ENCODE measurements at places on chromosomes 4 and X.

DNA sequence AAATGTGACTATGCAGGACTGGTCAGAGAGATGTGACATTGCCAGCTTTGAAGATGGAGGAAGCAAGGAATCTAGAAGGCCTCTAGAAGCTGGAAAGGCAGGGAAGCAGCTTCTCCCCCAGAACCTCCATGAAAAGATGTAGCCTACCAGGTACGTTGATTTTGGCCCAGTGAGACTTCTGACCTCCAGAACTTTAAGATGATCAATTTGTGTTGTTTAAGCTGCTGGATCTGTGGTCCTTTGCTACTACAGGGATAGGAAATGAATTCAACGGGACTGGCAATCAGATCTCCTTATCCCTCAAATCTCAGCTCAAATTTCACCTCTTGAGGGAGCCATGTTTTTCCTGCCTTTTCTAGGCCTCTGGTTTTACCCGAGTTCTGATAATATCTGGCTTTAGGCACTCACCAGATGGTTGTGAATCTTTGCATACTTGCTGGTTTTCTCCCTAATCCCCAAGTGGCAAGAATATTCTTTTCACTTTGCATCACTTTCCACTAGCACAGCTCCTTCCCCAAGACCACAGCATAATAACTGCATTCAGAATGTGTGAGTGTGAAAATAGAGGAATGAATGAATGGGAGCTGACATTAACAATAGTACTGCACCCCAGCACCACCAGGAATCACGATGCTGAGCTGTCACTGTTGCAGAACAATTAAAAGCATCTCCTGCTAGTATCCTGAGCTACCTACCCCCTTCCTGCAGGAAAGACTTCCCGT is 25.5 kb upstream of the TMSB4X start:
- no peak for DNase-seq

DNA sequence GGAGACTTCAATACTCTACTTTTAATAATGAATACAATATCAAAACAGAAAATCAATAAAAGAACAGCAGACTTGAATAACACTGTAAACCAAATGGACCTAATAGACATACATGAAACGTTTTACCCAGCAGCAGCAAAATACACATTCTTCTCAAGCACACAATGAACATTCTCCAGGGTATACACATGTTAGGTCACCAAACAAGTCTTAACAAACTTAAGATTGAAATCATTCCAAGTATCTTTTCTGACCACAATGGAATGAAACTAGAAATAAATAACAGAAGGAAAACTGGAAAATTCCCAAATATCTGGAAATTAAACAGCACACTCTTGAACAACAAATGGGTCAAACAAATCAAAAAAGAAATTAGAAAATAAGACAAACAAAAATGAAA is 145.0 kb upstream of the CT83 start:
- no peak for DNase-seq

DNA sequence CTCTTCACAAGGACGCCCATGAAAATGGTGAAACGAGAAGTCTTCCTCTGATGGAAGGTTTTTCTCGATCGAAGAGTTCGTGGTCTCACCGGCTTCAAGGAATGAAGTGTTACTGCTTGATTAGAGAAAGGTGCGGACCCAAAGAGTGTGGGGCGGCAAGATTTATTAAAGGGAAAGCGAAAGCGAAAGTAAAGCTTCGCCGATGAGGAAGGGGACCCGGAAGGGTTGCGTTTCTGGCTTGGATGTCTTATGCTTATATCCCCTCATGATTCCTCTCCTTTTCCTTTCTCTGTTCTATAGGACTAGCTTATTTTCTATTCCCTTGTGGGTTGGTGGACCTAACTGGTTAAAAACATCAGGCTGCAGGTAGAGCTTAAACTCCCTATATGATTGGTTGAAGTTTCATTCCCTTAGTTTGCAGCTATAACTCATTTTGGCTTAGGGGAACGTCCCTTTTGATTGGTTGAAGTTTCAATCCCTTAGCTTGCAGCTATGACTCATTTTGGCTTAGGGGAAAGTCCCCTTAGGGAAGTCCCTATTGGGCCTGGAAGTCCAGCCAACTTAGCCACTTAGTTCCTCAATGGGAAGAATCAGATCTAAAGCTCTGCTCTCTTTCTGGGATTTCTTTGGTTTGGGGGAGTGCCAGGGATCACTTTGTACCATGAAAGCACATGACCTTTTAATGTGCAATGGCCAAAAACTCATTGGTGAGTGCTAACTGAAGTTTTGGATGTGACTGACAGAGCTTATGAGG is 1025.0 kb upstream of the PCDH10 start:
- DNase-seq, result no peak

GRCh38 chr4:90415116-90415515 is 287.9 kb downstream of the CCSER1 start:
- no peak for DNase-seq

DNA sequence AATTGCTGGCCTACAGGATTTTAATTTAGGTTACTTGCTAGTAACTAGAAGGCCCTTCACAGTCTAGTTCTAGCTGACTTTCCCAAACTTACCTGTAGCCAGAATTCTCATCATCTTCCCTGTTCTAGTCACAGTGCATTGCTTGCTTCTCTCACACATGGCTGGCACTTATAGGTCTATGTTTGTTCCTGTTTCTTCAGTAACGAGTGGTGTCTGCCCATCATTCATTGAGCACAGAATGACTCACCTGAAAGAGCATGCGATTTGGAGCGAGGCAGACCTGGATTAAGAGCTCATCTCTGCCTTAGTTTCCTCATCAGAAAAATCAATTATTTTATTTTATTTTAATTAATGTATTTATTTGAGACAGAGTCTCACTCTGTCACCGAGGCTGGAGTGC is 201.7 kb upstream of the ANK2 start:
- DNase-seq, result no peak

- no peak for DNase-seq
Measured at GRCh38 chrX:137432609-137433008, 133.3 kb upstream of the ZIC3 start.

DNA sequence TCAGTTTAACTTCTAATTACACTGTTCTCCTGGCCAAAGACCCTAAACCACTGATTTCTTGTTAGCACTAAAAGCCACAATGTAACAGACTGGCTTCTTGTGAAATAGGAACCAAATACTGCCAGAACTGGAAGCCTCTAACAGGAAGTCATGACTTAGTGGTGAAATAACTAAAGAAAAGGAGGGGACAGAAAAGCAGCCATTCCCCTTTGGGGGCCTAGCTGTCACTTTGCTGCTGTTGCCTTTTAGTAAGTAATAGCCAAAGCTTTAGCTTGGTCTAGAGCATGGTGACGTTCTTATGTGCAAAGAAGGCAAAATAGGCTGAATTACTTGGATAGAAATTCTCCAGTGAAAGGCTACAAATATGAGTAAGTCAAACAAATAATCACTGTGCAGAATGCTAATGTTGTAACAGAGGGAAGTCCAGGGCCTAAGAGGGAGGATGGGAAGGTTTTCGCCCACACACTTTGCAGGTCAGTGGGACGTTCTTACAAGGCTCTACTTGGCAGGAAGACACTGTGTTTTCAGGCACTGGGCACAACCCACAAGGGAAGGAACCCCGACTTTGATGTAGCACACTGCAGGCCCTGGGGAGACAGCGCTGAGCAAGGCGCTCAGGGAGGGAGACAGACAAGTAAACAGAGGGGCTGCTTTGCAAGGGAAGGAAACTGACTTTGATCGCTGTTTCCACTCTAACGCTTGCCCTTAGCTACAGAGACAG is 16.7 kb downstream of the GAB3 start:
- no peak for DNase-seq

DNA sequence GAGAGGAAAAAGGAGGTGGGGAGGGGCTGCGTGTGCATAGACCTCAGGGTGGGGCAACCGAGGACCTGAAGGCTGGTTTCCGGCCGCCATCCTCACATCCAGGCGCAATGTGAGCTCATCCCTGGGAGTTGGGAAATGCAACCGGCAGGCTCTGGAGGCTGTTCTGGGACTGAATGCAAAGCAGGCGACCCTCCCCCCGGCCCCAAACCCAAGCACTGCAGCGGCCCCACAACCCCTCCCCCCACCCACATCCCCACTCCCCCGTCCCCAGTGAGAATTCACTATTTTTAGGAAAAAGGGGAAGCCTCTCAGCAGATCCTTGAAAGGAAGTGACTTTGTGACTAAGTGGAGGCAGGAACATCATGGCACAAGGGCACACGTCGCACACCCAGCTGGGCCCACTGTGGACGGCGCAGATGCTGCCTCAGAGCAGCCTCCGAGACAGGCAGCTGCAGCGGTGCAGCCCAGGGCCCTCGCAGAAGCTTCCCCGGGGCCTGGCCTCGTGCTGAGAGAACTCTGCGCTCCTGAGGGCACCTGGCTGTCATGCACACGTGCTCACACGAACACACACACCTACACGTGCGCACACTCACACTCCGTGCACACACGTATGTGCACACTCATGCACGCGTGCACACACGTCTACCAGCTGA is 1.3 kb upstream of the PDE6B start:
- no peak for DNase-seq

- no peak for DNase-seq
Measured at GRCh38 chr4:21856754-21857153, 91.8 kb downstream of the KCNIP4 start.

DNA sequence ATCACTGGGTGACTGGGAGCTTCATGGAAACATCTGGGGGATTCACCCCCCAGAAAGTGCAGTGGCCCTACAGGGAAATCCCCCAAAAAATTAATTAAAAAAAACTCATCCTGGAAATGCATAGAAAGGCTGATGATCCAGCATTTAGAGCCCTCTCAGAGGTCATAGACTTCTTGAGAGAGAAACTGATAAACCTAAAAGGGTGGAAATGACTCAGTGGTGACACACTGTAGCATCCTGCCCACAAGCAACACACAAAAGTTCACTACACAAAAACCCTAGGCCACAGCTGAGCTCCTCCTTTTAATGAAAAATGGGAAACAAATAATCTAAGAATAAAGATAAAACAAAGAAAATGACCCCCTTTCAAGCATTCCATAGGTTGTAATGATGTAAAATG is 911.5 kb downstream of the GLUD2 start:
- no peak for DNase-seq

DNA sequence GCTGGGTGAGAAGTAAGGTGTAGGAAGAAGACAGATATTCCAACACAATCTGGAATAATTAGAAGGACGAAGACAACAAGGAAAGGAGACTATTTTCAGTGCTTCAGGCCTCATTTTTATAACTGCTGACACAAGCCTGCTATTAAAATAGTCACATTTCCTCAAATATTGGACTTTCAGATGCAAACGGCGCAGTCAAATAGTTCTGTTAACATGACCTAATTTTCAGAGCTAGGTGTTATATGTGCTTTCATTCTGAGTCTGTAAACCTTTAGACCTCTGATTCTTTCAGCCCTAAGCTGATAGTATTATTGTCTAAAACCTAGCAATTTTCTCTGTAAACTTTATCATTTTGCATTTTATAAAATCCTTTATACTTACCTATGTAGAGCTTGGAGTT is 261.5 kb downstream of the IL1RAPL1 start:
- DNase-seq, result no peak

GRCh38 chr4:772776-773175 is 53.2 kb downstream of the CPLX1 start:
- DNase-seq, result no peak

DNA sequence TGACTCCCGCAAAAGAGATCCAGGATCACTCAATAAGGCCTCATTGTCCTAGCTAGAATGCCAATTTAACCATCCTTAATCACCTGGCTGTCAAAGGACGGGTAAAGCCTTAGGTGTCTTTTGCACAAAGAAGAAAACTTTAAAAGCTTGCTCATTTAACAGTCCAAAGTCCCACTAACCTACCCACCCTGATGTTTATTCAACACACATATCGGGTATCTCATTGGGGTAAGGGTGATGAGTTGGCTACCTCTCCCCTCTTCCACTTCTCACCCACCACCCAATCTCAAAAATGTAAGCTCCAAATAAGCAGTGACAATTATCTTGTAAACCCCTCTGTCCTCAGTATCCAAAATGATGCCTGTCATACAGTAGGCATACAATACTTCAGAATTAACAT is 988 bp upstream of the SRD5A3 start:
- DNase-seq, result no peak

DNA sequence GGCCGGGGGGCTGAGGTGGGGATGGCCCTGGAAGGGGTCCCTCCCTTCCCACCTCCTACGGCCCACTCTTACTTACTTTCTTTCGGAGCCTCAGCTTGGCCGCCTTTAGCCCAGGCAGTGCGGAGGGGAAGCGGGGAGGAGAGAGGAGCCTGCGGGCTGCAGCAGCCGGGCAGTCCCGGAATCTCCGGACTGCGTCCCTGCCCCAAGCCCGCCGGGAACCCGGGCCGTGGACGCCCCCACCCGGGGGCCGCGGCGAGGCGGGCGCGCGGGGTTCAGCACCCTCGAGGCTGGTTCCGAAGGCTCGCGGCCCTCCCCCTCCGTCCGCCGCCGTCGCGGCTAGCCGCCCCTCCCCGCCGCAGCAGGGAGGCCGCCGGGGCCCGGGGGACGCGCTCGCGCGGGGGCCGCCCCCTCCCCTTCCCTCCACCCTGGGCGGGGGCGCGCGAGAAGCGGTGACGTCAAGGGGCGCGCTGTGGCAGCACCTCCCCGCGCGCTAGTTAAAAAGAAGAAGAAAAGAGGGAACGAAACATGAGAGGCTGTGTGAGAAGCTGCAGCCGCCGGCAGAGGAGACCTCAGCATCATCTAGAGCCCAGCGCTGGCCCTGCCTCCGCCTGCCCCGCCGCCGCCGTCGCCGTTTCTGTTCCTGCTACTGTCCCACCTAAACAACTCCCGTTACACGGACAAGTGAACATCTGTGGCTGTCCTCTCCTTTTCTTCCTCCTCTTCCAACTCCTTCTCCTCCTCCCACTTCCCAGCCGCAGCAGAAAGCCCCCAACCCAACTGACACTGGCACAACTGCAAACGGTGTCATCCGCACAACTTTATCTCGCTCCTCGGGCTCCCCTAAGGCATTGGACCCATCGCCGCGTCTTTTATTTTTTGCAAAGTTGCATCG is at the start of gene HHIP:
TSS of gene HHIP (plus strand) at position 526 of the 892 bp plus-strand sequence. CDS start 520 bp downstream, outside the sequence.
- DNase-seq, result peak; percentile 28

- DNase-seq, result no peak
Measured at GRCh38 chr4:180727478-180727877, 1515.7 kb upstream of the TENM3 start.

- DNase-seq, result no peak
Measured at GRCh38 chr4:156362581-156362980, 408.9 kb upstream of the CTSO start.

GRCh38 chrX:120797188-120797851 is 78.3 kb downstream of the CT47B1 start:
- DNase-seq, result no peak

- no peak for DNase-seq
Measured at GRCh38 chr4:170038769-170039168, 12.6 kb upstream of the MFAP3L start.
